ENCODE measurements at places on chromosomes 11 and 22.

GRCh38 chr22:40567106-40567505, 69.4 kb downstream of the MRTFA start:
- no peak for DNase-seq

DNA sequence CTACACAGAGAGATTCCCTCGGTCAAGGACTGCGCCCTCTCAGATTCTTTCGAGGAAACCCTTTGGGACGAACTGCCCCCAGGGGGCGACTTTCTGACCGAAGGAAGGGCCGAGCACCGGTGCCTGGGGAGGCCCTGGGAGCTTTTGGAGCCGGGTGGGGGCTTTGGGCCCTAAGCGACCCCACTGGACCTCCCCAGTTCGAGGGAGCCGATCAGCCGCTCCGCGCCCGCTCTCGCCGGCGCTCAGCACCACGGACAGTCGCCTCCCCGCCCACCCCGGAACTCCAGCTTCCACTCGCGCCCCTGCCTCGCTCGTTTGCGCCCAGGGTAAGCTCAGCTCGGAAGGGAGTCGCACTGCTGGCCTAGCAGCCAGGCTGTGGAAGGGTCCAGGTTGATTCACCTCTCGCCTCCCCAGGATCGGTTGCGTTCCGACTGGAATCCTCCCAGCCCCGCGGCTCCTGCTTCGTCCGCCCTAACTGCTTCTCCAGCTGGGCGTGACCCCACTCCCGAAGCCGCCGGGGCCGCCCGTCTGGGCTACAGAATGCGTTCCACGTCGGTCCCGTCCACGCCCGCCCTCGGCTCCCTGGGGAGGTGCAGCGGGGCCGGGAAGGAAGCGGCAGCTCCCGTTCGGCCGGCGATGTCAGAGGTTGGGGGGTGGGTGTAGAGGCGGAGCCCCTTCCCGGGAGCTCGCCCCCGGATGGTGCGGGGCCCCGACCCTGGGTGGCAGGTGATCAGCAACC, 428 bp downstream of the SCN3B start:
- DNase-seq, result peak; percentile 83

DNA sequence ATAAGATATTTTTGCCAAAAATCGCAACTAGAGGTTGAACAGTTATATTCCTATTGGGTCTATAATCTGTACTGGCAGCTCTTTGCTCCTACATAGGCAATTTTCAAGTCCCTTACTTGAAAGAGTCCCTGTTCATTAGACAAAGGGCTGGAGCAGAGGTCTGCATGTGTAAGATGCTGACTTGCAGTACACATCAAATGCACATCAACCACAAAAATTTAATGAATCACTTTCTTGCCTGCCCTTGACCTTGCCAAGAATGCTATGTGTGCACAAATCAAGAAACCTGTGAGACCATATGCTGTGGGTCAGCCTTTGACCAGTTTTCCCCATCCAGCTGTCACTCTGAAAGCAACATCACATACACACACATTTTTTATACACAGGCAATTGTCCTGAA, 661.5 kb downstream of the LRRC4C start:
- no peak for DNase-seq

DNA sequence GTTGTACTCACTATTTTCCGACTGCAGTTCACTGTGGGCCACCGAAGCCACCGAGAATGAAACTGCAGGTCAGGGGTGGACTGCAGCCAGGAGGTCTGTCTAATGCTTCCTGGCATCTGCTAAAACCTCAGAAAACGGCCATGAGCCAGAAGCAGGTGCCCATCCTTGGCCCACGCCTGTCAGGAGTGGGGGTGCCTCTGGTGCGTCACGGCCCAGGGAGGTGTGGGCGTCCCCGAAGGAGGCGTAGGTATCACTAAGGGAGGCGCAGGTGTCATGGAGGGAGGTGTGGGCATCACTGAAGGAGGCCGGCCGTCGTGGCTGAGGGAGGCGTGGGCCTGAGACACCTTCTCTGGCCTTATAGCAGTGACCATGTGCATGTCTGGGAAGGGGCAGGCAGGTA, 456.2 kb downstream of the TBC1D22A start:
- peak; percentile 74 for DNase-seq

DNA sequence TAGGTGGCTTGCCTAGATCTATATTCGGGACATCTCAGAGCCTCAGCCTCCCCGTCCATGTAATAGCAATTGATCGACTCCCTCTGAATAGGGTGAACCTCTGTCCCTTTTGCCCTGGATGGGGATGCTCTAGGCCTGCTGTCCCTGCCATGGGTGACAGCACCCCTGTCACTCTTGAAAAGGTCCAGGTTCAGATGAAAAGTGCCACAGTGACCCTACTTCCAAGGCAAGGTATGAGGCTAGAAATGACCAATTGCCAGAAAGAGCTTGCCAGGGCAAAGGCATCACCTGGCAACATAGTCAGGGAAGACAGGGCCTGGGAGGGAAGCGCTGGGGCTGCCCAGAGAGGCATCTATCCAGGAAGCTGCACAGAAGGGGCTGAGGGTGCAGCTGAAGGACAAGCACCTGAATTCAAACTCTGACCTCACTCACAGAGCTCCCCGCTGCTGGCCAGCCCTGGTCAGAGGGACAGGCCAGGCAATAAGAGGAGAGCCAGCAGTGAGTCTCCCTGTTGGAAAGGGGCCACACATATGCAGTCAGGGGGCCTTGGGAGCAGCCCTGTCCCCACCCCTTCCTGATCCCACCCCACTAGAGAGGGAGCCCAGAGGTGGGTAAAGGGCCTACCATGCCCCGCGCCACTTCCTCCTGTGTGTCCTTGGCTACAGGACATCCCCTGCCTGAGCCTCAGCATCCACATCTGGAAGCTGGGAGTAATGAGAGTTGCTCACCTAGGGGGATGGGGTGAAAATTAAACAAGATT, 9.0 kb upstream of the APOBEC3A start:
- peak; percentile 63 for DNase-seq

Measured in posterior vena cava (tissue), 2 donors.